Spleen (tissue), 13 donors: ENCODE measurements at places on chromosomes 12 and 14. TPM values are rescaled to one million over a fixed set of nuclear protein-coding genes. Genes with fewer than 3 reads are reported as not detected.

DNA sequence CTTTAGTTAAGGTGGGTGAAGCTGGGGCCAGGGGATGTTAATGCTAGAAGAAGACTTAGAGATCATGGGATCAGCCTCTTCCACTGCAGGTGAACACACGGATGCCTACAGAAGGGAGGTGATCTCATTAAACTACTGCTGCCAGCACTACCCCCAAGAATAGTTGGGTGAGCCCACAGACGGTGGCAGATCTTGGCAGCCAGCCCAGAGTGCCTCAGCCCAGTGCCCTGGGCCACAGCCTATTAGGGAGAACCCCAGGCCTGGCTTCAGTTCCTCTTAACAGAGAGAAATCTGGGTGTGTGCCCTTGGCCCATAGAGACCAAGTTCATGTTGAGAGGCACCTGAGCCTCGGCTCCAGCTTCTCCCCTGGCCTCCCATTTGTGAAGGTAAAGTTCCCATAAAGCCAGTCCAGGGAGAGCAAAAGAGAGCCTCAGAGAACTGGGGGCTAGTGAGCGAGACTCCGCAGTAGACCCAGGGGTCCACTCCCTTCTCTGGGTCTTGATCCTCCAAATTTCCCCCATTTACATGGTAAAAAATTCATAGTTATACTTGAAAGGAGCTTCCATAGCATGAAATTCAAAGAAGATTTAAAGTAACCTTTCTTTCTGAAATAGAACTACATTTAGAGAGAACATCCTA, 125.0 kb upstream of the CCND2 start:
- H3K27me3 ChIP-seq = no peaks in the 10 kb centered on the region
- H3K27ac ChIP-seq = peak overlapping the region; percentile 48
- peak; percentile 96 for DNase-seq
- H3K36me3 ChIP-seq = no peaks in the 10 kb centered on the region
- no peak overlapping the region for H3K4me3 ChIP-seq
- H3K4me1 ChIP-seq = peaks cover 47% of the 10 kb centered on the region

DNA sequence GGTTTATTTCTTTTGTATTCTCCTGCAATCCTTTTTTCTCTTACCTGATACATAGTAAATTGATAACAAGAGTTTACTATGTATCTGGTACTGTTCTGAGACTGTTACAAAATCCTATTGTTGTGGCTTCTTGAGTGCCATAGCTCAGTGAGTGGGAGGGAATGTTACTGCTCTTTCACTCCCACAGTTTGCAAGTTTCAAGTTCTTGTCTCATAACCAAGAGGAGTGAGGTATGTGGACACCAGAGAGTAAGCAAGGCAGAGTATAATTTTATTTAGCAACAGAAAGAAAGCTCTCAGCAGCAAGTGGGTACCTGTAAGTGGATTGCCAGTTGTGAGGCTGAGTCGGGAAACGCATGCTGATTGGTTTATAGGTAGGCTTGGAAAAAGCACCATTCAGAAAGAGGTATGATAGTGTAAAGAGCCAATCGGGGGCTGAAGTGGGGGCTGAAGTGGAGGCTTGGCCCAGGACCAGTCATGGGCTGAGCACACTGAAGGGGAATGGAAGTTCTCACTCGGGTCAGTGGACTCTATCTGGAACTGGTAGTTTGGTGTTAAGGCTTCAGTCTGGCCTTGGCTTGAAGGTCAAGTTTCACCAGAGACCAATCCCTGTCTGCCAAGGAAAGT, 850.8 kb downstream of the TMTC2 start:
- no peak for DNase-seq
- no peaks in the 10 kb centered on the region for H3K4me1 ChIP-seq
- H3K4me3 ChIP-seq = no peak overlapping the region
- no peaks in the 10 kb centered on the region for H3K27me3 ChIP-seq

GRCh38 chr12:777550-778047, 25.2 kb downstream of the WNK1 start:
- H3K27ac ChIP-seq = no peak overlapping the region
- H3K27me3 ChIP-seq = no peaks in the 10 kb centered on the region
- no peak overlapping the region for H3K4me3 ChIP-seq
- peaks cover 42% of the 10 kb centered on the region for H3K4me1 ChIP-seq
- no peak for DNase-seq
- no peaks in the 10 kb centered on the region for H3K36me3 ChIP-seq

- H3K36me3 ChIP-seq = no peaks in the 10 kb centered on the region
- H3K27me3 ChIP-seq = no peaks in the 10 kb centered on the region
- no peak overlapping the region for H3K4me3 ChIP-seq
- no peak overlapping the region for H3K27ac ChIP-seq
- no peaks in the 10 kb centered on the region for H3K4me1 ChIP-seq
Observed at GRCh38 chr14:35553808-35554207, 19.8 kb downstream of the INSM2 start.

DNA sequence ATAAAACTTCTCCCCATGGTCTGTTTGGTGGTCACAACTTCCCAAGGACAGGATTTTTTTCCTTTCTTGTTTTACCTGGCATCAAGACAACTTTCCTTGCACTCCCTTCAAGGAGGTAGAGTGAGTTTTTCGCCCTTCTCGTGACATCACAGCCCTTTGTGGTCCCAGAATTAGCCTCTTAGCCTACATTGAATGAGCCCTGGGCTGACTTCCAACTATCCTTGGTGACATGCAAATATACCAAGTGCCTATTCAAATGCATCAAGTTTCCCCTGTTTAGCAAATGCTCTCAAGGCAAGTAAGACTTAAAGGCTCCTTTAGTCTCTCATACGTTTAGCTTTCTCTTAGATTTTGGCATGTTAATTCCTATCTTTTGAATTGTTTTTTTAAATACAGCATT, 36.6 kb downstream of the TC2N start:
- H3K27ac ChIP-seq = no peak overlapping the region
- no peak overlapping the region for H3K4me3 ChIP-seq
- no peaks in the 10 kb centered on the region for H3K27me3 ChIP-seq
- no peaks in the 10 kb centered on the region for H3K36me3 ChIP-seq
- H3K4me1 ChIP-seq = peaks cover 16% of the 10 kb centered on the region

GRCh38 chr14:23436327-23437132, 1.1 kb upstream of the MYH7 start:
- H3K36me3 ChIP-seq = no peaks in the 10 kb centered on the region
- DNase-seq = no peak
- no peak overlapping the region for H3K4me3 ChIP-seq
- H3K27ac ChIP-seq = no peak overlapping the region
- no peaks in the 10 kb centered on the region for H3K27me3 ChIP-seq

GRCh38 chr14:92308716-92309115, 14.2 kb upstream of the SLC24A4 start:
- DNase-seq = no peak
- no peaks in the 10 kb centered on the region for H3K36me3 ChIP-seq
- H3K27me3 ChIP-seq = no peaks in the 10 kb centered on the region
- H3K4me3 ChIP-seq = no peak overlapping the region

DNA sequence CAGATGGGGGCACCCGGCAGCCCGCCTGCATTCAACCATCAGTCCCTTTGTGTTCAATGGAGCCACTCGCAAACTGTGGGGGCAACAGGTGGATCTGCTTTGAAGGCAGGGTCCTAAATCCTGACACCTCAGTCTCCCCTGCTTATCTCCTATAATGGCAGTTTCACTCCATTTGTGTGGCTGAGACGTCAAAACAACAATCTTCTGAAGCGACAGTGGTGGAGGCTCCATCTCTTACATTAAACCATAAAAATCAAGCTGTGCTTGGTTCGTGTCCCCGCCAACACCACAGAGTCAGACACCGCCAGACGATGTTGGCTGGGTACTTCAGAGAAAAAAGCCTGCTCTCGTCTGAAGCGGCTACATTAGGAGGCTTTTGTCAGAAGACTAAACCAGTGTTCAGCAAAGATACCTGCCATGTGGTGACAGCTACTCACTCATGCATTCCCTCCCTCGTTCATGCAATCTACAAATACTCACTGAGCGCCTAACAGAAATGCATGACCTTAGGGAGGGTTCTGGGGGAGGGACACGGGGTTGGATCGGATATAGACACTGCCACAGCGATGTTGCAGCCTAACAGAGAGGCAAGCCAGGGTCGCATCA, 253.9 kb downstream of the FOXN3 start:
- no peak for DNase-seq
- H3K27ac ChIP-seq = no peak overlapping the region
- H3K4me1 ChIP-seq = peaks cover 18% of the 10 kb centered on the region
- H3K36me3 ChIP-seq = peaks cover 23% of the 10 kb centered on the region
- no peak overlapping the region for H3K4me3 ChIP-seq

DNA sequence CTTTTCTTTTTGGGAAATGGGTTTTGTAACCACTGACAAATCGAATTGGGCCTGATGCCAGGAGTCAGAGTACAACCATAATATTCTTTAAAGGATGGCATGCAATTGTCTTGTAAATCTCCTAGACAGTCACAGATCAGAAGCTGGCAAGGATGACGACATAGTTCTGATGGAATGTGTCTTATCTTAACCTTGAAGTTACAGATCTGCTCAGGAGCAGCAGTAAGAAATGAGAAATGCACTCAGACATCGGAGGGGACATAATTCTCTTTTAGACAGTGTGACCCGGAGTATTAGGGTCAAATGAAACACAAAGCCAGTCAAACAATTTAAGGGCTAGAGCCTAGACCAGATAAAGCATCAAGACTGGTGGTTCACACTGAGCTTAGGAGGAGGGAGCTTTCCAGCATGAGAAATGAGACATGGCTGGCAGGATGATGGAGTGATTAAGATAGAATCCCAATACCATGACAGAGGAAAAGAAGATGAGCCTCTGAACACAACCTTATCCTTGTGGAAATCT, 17.5 kb downstream of the CBX5 start:
- no peak for DNase-seq
- H3K4me3 ChIP-seq = no peak overlapping the region
- H3K4me1 ChIP-seq = peaks cover 49% of the 10 kb centered on the region
- no peak overlapping the region for H3K27ac ChIP-seq
- H3K36me3 ChIP-seq = peaks cover 1% of the 10 kb centered on the region

DNA sequence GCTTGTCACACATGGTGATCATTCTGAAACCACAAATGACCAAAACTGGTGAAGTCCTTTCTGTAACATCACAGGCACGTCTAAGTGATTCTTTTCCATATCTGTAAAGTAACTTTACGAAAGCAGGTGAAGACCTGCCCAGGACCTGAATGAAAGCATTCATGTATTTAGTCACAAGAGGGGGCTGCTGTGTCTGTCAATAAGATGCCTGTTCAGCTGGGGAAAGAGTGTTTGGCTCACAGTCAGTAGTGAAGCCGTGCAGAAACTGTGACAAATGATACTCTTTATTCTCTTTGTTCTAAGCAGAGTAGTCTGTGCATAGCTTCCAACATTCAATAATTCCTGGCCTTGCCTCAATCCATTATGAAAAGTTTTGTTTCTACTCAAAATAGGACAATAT, 373.5 kb upstream of the OR4E1 start:
- no peak overlapping the region for H3K27ac ChIP-seq
- H3K4me1 ChIP-seq = no peaks in the 10 kb centered on the region
- no peaks in the 10 kb centered on the region for H3K27me3 ChIP-seq
- DNase-seq = no peak
- no peak overlapping the region for H3K4me3 ChIP-seq
- no peaks in the 10 kb centered on the region for H3K36me3 ChIP-seq

DNA sequence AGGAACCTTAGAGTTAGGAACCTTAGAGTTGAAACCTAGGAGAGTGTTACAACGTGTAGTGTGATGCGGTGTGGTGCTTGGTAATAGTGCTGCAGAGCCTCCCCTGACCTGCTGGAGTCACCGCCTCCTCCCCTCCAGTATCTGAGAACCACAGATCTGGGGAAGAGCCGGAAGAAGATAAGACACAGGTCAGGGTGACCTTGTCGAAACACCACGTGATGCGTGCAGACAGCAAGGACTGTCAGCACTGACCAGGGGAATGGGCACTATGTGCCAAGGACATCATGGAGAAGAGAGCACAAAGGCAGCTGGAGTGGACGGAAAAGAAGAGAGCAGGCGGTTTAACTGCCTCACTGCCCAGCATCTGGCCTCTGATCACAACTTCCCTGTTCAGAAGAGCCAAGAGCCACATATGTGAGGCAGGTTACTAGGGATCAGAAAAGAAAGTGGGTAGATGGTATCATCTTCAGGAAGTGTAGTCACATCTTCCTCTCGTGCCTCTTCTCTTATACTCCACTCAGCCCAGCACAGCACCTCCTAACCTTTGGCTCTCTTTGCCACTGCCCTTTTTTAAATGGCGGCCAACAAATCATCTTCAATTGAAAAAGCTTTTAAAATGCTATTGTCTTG, 93.7 kb downstream of the TESC start:
- H3K27me3 ChIP-seq = no peaks in the 10 kb centered on the region
- no peaks in the 10 kb centered on the region for H3K4me1 ChIP-seq
- H3K36me3 ChIP-seq = peaks cover 88% of the 10 kb centered on the region
- no peak overlapping the region for H3K27ac ChIP-seq
- DNase-seq = no peak

- H3K4me3 ChIP-seq = no peak overlapping the region
- peaks cover 7% of the 10 kb centered on the region for H3K27me3 ChIP-seq
- H3K27ac ChIP-seq = no peak overlapping the region
- H3K36me3 ChIP-seq = no peaks in the 10 kb centered on the region
- DNase-seq = no peak
- no peaks in the 10 kb centered on the region for H3K4me1 ChIP-seq
Observed at GRCh38 chr14:69580009-69580577, 5.4 kb upstream of the CCDC177 start.

- no peak for DNase-seq
- no peaks in the 10 kb centered on the region for H3K4me1 ChIP-seq
- H3K27ac ChIP-seq = no peak overlapping the region
- peaks cover 13% of the 10 kb centered on the region for H3K36me3 ChIP-seq
- H3K4me3 ChIP-seq = no peak overlapping the region
Observed at GRCh38 chr14:90715993-90716392, 100.2 kb downstream of the TTC7B start.

- H3K4me1 ChIP-seq = no peaks in the 10 kb centered on the region
- H3K27ac ChIP-seq = no peak overlapping the region
- H3K36me3 ChIP-seq = peaks cover 3% of the 10 kb centered on the region
- no peak for DNase-seq
- H3K27me3 ChIP-seq = no peaks in the 10 kb centered on the region
Observed at GRCh38 chr12:46572644-46573346, 200.2 kb upstream of the SLC38A2 start.

DNA sequence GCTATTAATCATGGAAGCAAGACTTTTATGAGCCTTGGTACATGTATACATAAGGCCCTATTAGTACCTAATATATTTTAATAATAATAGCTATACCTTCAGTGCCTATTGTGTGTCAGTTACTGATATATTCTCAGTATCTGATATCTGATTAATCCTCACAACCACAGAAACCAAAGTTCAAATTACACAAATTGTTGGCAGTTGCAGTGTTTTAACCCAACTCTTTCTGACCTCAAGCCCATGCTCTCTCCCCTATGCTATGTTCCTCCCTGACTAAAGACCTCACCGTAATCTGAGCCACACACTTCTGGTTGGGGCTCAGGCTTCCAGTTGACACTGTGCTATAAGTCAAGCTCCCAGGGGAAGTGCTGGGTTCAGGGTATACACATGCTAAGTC, 214.4 kb downstream of the SPTSSA start:
- H3K27ac ChIP-seq = no peak overlapping the region
- no peak overlapping the region for H3K4me3 ChIP-seq
- no peaks in the 10 kb centered on the region for H3K27me3 ChIP-seq
- H3K4me1 ChIP-seq = no peaks in the 10 kb centered on the region
- no peaks in the 10 kb centered on the region for H3K36me3 ChIP-seq

GPX2 gene
- 0.26 TPM for polyA plus RNA-seq

WNT1 gene
- polyA plus RNA-seq = not detected

KLC1 gene
- 126 TPM for polyA plus RNA-seq

SERPINA9 gene
- polyA plus RNA-seq = 0.10 TPM

CSRP2 gene
- 38.6 TPM for polyA plus RNA-seq

RASSF9 gene
- polyA plus RNA-seq = 0.41 TPM

LPCAT3 gene
- polyA plus RNA-seq = 9.7 TPM

KSR2 gene
- under 0.01 TPM for polyA plus RNA-seq

TAS2R9 gene
- polyA plus RNA-seq = not detected

ARHGEF25 gene
- polyA plus RNA-seq = 26.6 TPM
